ENCODE measurements at places on chromosomes 7 and 10. TPM values are rescaled to one million over a fixed set of nuclear protein-coding genes. Genes with fewer than 3 reads are reported as not detected.

GRCh38 chr7:5519515-5519928, 95.9 kb upstream of the TNRC18 start:
- DNase-seq: no peak

DNA sequence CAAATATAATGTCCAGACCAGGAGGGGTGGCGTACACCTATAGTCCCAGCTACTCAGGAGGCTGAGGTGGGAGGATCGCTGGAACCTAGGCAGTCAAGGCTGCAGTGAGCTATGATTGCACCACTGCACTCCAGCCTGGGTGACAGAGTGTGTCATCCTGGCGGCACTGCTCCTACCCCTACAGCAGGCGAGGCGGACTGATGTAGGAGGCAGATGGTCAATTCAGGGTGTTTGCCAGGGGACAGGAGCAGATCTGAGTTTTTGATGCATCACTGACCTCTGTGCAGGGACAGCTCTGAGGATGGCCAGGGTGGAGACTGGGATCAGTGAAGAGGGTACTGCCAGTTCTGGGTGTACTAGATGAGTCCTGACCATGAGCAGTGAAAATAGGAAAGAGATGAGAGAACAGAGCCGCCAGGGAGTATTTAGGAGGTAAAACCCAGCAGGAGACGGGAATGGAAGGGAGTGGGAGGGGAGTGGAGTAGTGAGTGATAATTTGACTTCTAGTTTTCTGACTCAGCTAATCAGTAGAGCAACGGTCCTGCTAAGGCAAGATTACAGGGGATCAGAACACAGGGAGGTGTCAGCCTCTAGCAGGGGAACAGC, 75.3 kb downstream of the HIP1 start:
- no peak for DNase-seq

DNA sequence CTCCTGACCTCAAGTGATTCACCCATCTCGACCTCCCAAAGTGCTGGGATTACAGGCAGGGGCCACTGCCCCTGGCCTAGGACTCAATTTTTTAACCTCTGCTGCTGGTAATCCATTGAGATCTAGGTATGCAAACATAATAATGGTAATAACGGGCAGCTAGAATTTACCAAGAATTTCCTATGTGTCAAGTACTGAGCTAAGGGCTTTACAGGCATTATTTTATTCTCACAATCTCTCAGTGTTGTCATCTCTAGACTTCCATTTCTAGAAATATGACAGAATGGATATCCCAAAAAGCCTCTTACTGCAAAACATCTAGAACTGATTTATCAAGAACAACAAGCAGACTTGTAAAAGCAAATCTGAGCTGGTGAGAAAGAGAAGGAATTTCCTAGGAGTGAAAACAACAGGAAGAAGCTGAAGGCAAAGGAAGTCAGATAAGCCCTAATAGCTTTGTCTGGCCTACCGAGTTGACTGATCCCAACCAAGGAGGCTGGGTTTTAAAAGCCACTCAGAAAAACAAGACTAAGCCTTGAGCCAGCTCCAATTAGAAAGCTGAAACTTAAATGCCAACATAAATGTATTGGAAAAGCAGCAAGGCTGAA, 70.6 kb downstream of the CCDC71L start:
- DNase-seq: peak; percentile 96

- DNase-seq: no peak
Measured at GRCh38 chr10:21891439-21891838, 112.1 kb downstream of the DNAJC1 start.

GRCh38 chr7:70736715-70737460, 395.1 kb upstream of the GALNT17 start:
- DNase-seq: no peak

DNA sequence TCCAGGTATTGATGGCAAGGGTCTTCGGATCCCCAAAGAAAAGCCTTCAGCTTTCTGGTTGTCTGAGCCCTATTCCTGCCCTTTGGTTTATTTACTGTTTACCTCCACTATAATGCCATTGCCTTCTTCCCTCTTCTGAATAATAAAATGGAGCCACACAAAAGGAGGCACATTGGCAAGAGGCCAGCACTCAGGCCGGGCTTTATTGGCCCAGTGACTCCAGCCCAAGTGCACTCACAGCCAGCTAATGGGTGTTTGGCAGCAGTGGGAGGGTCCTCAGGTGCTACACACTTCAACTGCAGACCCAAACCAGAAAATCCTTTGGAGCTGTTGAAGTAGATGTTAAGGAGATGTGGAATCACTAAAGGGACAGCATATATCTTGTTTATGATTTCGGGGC, 336.0 kb downstream of the PLXNA4 start:
- no peak for DNase-seq

- no peak for DNase-seq
Measured at GRCh38 chr7:69814421-69814962, 216.2 kb downstream of the AUTS2 start.

- no peak for DNase-seq
Measured at GRCh38 chr7:38671911-38672905, 41.0 kb upstream of the AMPH start.

RBP3 gene
- total RNA-seq: not detected

FAM131B gene
- 0.22 TPM for total RNA-seq

DPYSL4 gene
- 11.8 TPM for total RNA-seq

LIPM gene
- total RNA-seq: not detected

IGFBP3 gene
- 1.5 TPM for total RNA-seq
